ENCODE measurements at places on chromosomes 3 and 15.

- no peak for DNase-seq
These were observed 218.2 kb downstream of the STXBP5L start for GRCh38 chr3:121126033-121126706.

- DNase-seq, result no peak
These were observed 224.4 kb downstream of the THRB start for GRCh38 chr3:24270204-24270691.

GRCh38 chr3:112858410-112859069 lies 11.9 kb upstream of the CD200R1L start:
- DNase-seq, result no peak

GRCh38 chr3:94092086-94092485 lies 29.2 kb downstream of the NSUN3 start:
- DNase-seq, result no peak

DNA sequence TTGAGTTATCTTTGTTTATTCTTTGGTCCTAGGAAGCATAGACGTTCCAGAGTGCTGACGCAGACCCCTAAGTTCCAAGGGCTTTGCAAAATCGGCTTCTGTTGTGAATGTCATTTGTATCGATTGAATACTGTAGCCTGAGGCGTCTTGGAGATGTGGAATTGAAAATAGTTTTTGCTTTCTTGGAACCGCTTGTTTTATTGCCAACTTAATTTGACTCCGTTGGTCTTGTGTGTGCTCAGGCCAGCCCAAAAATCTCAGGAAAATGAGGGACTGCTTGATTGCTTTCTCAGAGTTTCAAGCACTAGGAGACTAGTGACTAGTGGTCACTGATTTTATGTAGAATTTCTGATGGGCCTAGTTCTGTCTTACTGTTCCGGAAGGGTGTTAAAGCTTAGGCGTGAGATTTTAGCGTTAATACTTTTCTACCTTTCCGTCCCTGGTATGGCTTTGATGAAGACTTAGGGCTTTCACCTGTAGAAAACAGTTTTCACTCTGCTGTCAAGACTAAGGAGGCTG lies 263 bp upstream of the UTS2B start:
- DNase-seq, result no peak
